Stimulated activated CD4-positive, alpha-beta T cell treated with anti-CD3 and anti-CD28 coated beads, Interleukin-1b, Interleukin-23, amount 100 ng/mL, for 1 hour (primary cell): ENCODE measurements at places on chromosomes 11 and 22.

- DNase-seq, result no peak
Observed at GRCh38 chr11:102046841-102047240, 396 bp upstream of the CFAP300 start.

- DNase-seq, result no peak
Observed at GRCh38 chr11:11717064-11717725, 95.4 kb upstream of the GALNT18 start.

DNA sequence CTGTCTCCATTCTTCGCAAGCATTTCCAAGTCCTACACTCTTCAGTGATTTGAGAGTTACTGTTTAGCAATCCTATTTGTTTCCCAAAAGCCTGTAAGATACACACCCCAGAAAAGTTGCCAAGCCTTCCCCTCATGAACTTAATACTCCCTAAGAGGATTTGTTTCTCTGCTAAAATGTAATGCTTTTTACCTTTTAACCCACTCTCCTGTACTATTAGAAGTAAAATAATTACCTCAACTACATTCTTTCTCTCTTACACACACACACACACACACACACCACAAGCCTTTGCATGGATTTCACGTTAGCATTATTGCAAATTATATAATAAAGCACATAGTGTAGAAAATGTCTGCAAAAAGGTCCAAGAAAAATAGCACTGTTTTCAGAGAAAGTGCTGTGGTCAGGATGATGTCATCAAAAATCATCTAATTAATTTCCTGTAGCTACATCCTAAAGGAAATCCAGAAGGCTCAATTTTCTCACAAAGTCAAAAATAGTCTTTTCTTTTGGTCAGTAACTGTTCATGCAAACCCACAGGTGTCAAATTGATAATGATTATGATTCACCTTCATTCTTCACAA lies 364.1 kb upstream of the PITPNB start:
- DNase-seq, result no peak

- DNase-seq, result peak; percentile 98
Observed at GRCh38 chr22:50469377-50470305, 5.2 kb downstream of the SBF1 start.

DNA sequence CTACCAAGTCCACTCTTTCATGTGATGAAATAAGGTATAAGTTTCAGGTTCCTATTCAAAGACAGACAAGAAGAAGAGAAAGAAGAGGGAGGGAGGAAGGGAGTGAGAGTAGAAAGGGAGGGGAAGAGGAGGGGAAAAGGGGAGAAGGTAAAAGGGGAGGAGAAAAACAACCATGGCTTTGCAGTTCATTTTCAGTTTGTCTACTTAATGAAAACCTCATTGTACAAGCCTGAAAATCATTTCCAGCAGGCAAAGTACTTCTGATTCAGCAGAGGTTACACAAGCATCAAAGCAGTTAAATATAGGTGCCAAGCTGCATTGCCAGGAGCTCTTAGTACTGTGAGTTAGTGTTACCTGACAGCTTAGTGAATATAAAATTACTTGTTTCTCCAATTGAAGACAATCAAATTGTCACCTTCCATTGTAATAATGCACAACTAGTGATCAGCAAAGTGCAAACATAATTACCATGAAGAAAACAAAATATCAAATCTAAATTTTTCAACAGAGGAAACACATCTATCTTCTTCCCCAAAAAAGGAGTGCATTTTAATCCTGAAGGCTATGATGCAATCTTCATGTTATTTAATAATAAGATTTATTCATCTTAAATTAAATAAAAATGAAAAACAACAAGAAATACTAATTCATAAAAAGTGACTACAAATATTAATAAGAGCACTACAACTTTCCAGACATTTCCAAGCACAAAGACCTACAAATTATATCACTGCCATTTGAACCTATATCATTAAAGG lies 8.2 kb downstream of the SOX6 start:
- DNase-seq, result no peak

DNA sequence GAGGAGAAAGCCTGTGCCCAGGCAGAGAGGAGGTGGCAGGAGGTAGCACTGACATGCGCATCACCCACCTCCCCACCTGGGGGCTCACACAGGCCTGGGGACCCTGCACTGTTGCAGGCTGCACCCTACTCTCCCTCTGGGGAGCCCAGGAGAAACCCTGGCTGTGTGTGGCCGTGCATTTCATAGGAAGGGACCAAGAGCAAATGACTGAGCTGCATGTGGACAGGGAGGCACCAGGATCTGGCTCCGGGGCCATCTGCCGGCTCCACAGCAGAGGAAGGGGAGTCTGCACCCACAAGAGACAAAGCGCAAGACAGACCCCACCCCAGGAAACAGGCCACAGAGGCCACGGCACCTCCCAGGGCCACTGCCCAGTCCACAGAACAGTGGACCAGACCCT lies 22.7 kb downstream of the BID start:
- no peak for DNase-seq

GRCh38 chr11:63871962-63872799 lies 33.3 kb downstream of the MARK2 start:
- DNase-seq, result no peak

GRCh38 chr22:21865041-21865440 lies 2.4 kb downstream of the MAPK1 start:
- no peak for DNase-seq

GRCh38 chr11:78350091-78350645 lies 67.5 kb downstream of the GAB2 start:
- DNase-seq, result no peak

- no peak for DNase-seq
Observed at GRCh38 chr11:110774138-110775014, 62.1 kb upstream of the ARHGAP20 start.
